NCI-H460 (cell line): ENCODE measurements at places on chromosomes 1 and 21. TPM values are rescaled to one million over a fixed set of nuclear protein-coding genes. Genes with fewer than 3 reads are reported as not detected.

- no peak for DNase-seq
These were observed 609.6 kb downstream of the PTPRU start for GRCh38 chr1:29845910-29846309.

GRCh38 chr1:33275195-33275594 lies 18.9 kb downstream of the ZNF362 start:
- DNase-seq, result no peak

DNA sequence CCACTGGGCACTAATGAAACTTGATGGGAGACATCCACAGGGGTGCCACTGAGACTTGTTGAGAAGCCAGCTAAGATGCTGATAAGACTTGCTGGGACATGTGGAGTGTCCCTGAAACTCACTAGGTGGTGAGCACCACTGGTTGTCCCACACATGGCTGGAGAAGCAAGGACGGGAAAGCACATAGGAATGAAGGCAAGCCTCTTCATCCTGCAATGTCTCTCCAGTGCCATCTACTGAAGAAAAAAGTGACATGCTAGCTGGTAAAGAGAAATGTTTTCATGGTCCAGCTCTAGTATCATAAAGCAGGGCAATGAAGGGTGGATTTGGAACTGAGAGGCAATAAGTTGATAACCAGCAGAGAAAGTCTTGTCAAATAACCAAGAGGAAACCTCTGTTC lies 283.0 kb downstream of the PAPPA2 start:
- DNase-seq, result no peak

- DNase-seq, result no peak
These were observed 44.4 kb downstream of the CFHR5 start for GRCh38 chr1:197021716-197022115.

ST6GALNAC3 gene
- total RNA-seq, result 0.67 and 0.87 TPM in 2 replicates

OLIG2 gene
- total RNA-seq, result not detected in 2 replicates

ZC3H11A gene
- total RNA-seq, result 155 and 162 TPM in 2 replicates
